BJ (cell line): ENCODE measurements at places on chromosomes 1 and 21.
A peak's percentile ranks its signal among the peaks of the same experiment; 100 is the strongest.

GRCh38 chr21:33023574-33024200, 2.0 kb upstream of the OLIG2 start:
- no peak for DNase-seq

DNA sequence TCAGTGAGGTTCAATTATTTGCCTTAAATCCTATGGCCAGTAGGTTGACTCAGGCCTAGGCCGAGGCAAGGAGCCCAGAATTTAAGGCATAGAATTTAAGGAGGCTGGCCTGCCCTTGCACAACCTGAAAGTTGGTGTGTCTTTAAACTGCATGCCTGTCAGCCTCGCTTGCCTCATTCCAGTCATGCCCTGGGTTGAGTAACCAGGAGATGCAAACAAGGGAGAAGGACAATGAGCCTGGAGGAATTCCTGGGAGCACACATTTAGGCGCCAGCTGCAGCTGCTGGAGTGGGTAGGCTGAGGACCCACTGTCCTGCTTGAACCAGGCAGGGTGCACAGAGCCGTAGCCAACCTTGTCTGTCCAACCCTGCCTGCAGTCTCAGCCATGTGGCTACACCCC, 11.7 kb downstream of the CD2 start:
- no peak for DNase-seq

DNA sequence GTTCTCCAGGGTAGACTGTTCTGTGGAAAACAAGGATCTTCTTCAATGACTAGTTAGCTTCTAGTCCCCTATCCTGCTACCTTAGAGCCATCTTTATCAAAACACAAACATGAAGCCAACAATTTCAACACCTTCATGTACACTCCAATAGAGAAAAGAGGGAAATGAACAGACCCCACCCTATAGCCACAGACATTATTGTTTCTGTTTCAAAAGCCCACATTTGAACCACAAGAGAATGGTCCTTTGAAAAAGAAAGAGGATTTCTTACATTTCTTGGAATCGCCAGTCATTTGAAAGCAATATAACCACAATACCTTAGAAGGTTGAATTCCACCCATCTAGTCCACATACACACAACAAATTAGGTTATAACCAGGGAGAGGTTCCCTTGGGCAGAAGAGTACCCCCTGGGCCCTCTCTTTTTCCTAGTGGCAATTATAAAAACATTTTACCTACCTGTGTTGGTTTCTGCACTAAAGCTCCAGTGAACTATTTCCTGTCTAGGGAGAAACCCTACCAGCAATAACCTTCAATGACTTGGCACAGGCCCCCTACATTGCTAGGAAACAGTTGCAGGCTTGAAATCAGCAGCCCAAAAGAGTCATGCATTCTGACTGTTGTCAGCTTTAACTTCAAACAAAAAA, 2.7 kb upstream of the LPGAT1 start:
- no peak for DNase-seq

GRCh38 chr1:234611225-234611846, 1.4 kb upstream of the IRF2BP2 start:
- no peak for DNase-seq

DNA sequence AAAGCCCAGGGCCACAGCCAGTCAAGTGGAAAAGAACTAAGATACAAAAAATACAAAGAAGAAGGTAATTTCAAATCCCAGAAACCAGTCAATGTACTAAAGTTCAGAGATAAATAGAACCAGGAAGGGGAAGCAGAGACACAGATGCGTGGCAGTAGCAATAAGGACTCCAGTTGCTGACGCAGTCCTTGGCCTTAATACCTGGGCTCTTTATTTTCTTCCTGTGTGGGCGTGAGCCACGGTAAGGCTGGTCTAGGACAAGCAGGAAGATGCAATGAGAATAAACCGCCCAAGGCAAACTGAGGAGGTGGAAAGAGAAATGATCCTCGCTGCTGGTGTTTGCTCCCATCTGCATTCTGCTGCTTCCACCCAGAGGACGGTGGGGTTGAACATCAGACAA, 65.6 kb upstream of the PLXNA2 start:
- no peak for DNase-seq

- DNase-seq, result no peak
These were observed 15.5 kb upstream of the AHCTF1 start for GRCh38 chr1:246947255-246947654.

DNA sequence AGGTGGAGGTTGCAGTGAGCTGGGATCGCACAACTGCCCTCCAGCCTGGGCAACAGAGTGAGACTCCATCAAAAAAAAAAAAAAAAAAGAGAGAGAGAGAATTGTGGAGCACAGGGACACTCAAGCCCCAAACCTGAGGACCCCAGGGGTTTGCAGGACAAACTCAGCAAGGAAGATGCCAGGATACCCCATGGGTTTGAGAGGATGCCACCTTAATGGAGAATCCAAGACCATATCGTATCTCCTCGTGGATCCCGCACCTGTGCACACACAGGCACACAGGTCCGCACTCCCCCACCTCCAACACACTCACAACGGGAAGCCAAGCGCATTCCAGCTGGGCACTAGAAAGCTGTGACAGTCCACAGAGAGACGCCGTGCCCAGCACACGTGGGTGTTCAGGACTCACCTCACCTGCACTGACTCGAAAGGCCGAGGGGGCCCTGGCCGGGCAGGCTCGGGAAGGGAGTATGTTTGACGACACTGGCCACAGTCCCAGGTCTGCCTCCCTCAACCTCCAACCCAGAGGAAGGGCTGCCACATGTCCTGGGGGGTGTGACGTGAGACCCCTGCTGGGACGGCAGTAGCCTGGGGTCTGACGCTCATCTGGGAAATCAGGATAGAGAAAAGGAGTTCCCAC, 11.1 kb downstream of the CHD5 start:
- DNase-seq, result no peak

DNA sequence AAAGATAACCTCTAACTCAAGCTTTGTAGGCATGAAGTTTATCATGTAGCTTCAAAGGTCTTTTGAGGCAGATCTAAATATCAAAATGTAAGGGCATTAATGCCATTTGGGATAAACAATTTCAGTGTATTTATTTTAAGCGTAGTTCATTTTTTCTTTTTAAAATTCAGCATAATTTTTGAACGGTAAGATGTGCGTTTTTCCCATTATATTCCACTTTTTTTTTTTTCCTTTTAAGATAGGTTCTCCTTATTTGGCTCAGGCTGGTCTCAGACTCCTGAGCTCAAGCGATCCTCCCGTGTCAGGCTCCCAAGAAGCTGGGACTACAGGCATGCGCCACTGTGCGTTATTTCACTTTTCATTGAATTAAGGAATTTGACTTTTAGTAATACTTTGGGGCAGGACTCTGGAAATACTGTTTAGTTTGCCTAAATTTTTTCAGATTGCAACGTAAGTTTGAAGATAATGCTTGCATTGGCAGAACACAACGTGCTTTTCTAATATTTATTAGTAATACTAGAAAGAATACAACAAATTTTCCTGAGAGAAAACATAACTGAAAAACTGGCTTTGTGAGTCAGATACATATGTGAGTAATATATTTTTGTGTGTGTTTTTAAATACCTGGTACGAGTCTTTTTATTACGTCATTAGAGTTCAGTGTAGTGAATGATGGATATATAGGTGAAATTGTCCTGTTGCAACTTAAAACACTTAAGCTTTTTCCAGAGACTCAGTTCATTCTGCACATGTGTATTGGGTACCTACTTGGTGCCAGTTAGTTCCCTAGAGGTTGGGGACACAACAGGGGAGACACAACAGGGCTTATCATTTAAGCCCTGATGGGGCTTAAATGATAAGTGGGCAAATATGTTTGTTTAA, 2.2 kb downstream of the RALGPS2 start:
- DNase-seq, result no peak

GRCh38 chr1:7119156-7119555, 333.9 kb downstream of the CAMTA1 start:
- DNase-seq, result no peak

GRCh38 chr1:30120245-30121000, 603.0 kb downstream of the MATN1 start:
- DNase-seq, result no peak

DNA sequence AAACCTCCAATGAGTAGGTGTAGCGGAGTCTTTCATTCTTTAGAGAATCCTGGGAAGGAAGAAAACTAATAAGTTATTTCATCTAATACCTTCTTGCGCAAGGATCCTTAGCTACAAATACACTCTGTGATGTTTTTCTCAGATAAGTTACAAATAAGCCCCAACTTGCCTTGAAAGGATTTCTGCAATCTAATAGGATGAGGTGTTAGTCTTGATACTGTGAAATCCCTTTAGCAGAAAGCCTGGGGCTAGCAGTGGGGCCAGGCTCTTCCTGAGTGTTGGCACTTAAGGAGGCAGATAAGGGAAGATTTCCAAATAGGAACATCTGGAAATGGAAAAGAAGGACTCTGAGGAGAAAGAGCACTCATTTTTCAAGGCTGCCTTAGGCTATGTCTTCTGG, 168.0 kb upstream of the DAB1 start:
- peak; percentile 22 for DNase-seq

GRCh38 chr1:23528250-23528978, 2.6 kb downstream of the E2F2 start:
- peak; percentile 41 for DNase-seq

DNA sequence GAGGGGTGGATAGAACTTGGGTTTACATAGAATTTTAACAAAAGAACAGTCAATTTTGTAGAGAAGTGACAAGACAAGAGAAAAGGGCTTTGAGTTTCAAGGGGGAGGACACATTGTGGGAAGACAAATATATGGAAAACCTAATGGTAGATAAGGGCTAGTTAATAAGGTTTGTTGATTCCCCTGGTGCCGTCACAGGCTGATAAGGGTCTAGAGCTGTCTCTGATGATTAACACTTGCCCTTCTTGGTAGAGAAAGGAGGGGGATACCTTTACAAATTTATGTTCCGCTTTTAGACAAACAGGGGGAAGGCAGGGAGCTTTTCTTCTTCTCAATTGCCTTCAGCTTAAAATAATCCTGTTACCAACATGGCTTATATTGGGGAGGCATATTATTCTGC, 124.3 kb downstream of the ETS2 start:
- no peak for DNase-seq

GRCh38 chr1:61202854-61203598, 120.7 kb downstream of the NFIA start:
- DNase-seq, result no peak

DNA sequence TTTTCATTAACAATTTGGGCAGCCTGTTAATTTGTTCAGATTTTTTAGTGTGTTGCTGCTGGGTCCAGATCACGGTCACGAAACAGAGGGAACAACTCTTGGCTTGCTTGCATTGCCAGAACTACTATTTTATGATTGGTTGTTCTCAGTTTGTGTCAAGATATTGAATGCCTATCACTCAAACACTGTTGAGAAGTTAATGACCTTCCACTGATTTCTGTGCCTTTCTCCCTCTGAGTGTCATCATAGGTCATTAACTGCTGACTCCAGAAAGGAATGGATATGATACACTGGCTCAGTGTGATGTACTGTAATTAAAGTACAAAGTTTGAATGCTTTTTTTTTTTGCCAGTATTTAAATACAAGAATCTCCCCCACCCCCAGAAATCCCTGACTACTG, 9.2 kb downstream of the CHODL start:
- no peak for DNase-seq

DNA sequence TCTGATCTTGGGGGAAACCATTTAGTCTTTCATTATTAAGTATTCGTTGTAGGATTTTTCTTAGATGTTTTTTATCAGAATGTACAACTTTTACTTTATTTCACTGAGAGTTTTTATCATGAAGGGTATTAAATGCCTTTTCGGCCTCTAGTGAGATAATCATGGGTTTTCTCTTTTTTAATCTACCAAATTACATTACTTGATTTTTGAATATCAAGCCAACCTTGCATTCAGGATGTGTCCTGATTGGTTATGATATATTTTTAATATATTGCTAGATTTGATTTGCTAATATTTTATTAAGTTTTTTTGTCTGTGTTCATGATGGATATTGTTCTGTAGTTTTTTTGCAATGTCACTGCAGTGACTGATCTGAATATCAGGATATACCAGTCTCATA, 9.4 kb downstream of the NUF2 start:
- DNase-seq, result no peak

GRCh38 chr1:189851806-189852367, 625.8 kb downstream of the BRINP3 start:
- DNase-seq, result no peak

GRCh38 chr1:108814343-108815125, 42.4 kb downstream of the AKNAD1 start:
- no peak for DNase-seq

GRCh38 chr1:178145605-178146004, 51.7 kb downstream of the RASAL2 start:
- no peak for DNase-seq

DNA sequence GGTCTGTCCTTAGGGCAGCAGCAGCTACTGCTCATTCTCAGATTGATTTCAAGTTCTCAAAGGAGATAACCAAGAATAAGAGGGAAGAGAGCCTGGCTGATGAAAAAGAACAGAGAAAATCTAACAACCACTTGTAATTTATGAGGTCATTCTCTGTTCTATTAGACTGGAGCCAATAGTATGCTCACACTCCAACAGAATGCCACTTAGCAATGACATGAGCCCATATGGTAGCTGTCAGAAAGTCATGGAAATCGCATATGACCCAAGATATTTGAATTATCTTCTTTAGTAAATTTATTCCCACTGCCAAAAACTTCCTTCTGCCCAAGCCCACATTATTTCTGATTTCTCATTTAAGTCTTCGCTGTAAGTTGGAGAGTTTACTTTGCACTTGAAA, 53.7 kb upstream of the PLA2G4A start:
- DNase-seq, result no peak

GRCh38 chr1:174682419-174683008, 234.8 kb downstream of the GPR52 start:
- DNase-seq, result no peak

- DNase-seq, result no peak
These were observed 6.9 kb downstream of the AKR1A1 start for GRCh38 chr1:45557422-45557944.

DNA sequence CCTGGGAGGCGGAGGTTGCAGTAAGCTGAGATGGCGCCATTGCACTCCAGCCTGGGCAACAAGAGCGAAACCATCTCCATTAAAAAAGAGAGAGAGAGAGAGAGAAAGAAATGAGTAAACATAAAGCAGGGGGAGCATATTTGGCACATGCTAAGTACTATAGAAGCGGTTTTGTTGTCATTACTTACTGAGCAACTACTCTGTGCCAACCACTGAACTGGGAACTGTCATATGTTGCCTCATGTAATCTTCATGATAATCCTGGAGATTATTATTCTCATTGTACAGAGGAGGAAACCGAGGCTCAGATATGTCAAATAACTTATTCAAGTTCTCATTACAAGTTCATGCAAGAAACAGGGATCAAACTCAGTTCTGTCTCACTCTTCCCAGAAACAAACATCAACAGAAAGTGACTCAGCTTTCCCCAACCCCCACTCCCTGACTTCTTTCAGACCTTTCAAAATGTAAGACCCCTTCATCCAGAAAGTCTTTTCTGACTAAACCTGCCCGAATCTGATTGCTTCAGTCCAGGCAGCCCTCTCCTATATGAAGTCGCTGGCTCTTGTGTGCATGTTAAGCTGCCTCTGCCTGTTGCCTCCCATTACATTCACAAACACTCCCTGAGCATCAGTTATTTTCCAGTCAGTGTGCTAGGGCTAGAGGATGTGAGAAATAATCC, 23.5 kb downstream of the LAMB3 start:
- no peak for DNase-seq
